ENCODE measurements at places on chromosomes 4 and X.
A peak's percentile ranks its signal among the peaks of the same experiment; 100 is the strongest.

GRCh38 chr4:110139815-110140214 is 58.6 kb downstream of the ELOVL6 start:
- DNase-seq, result no peak

DNA sequence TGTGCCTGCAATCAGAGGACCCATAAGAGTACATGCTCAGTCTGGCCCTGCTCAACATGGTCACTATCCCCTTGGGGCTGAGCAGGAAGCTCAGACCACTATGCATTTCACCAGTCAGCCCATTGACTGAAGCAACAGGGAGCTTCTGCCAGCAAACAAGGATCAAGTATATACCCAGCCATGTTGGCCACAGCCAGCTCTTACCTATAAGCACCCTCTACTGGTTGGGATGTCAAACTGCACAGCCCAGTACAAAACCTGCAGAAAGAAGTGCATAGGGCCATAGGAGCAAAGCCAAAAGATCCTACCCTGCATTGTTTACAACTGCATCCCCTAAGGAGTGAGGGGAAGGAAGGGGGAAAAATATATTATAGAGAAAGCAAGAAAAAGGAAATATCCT is 214.4 kb upstream of the CPEB2 start:
- DNase-seq, result peak; percentile 9

DNA sequence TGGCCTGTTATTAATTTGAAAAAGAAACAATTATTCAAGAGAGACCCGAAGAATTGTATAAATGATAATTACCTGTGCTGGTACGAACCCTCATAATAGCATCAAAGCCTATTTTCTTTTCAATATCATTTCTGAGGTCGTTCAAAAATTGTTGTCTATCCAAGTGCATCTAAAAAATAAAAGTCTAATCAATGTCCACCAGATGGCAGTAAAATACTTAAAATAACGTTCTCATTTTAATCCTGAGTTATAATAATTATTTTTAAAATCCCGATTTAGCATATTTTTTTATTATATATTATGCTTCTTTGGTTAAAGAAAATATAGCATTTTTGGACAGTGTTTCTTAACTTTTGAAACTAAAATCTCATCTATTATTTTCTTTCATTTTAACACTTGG is 55.7 kb downstream of the METTL14 start:
- no peak for DNase-seq

- no peak for DNase-seq
These were observed 39.6 kb downstream of the KLF3 start for GRCh38 chr4:38703635-38704034.

Data from activated naive CD8-positive, alpha-beta T cell treated with anti-CD3 and anti-CD28 coated beads, Interleukin-2, amount 50 U/mL, for 24 hours (primary cell).